ENCODE measurements at places on chromosomes 5 and 9.
A peak's percentile ranks its signal among the peaks of the same experiment; 100 is the strongest.

DNA sequence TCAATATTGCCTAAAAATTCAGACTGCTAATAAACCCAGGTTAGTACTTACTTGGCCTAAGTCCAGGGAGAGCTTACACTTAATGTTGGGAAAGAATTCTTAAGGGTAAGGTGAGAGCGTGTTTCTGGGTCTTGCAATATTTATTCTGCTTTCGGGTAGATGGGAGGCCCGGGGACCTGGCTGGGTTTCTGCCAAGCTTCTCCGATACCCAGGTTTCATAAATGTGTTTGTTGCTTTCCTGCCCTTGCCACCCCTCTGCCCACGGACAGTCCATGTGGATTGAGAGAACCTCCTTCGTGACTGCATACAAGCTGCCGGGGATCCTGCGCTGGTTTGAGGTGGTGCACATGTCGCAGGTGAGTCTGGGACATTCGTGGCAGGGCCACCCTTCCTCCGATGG, 48.4 kb upstream of the FOXI1 start:
- DNase-seq: no peak

- DNase-seq: no peak
These were observed 27.8 kb upstream of the CCL21 start for GRCh38 chr9:34737677-34738260.

DNA sequence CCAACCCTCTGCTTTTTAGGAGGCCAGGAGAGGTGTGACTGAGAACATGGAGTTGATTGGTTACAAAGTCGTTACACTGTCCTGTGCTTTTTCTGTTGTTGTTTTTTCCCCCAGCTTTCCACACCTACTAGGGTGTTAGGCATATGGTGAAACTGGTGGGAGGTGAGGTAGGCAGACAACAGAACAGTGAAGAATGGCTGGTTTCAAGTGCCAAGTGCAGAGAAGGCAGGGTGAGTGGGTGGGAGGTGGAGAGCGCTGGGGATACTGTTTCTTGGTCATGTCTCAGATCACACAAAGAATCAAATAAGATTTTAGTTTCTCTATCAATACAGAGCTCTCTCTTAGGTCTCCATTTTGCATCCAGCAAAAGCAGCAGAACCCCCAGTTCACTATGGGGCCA, 2.2 kb upstream of the SPTAN1 start:
- no peak for DNase-seq

DNA sequence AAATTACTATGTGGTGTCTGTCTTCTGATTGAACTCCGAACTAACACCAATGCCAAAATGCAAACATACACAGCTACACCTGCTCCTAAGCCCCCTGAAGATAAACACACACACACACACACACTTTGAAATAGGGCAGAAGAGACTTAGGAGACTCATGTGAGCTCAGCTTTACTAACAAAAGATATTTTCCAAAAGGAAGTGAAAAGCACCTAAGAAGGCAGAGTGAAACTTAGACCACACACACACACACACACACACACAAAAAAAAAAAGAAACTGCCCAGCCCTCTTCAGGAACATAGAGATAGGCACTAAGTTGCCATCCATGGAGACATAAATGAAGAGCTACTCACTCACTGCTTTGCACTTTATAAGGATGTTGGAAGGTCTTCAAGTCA, 45.2 kb upstream of the APC start:
- no peak for DNase-seq

GRCh38 chr9:134734270-134734669, 92.7 kb downstream of the COL5A1 start:
- peak; percentile 85 for DNase-seq
